Stimulated activated naive CD4-positive, alpha-beta T cell (primary cell): ENCODE measurements at places on chromosomes 3 and 15.
A peak's percentile ranks its signal among the peaks of the same experiment; 100 is the strongest.

DNA sequence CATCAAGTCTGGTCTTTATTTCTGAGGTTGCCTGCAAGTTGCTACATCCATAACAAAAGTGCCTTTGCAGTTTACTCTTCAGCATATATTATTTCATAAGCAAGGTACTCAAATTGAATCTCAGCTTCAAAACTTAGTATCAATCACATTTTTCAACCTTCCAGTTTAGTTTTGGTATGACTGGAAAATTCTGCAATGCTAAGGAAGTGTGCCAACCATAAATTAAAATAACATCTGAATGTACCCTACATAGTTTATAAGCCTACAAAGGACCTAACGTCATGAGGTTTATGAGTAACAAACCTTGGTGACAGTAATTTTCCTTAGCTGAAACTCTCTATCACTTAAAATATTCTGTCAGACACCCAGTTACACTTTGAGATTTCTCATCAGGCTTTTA lies 62.8 kb downstream of the THBS1 start:
- DNase-seq = no peak

DNA sequence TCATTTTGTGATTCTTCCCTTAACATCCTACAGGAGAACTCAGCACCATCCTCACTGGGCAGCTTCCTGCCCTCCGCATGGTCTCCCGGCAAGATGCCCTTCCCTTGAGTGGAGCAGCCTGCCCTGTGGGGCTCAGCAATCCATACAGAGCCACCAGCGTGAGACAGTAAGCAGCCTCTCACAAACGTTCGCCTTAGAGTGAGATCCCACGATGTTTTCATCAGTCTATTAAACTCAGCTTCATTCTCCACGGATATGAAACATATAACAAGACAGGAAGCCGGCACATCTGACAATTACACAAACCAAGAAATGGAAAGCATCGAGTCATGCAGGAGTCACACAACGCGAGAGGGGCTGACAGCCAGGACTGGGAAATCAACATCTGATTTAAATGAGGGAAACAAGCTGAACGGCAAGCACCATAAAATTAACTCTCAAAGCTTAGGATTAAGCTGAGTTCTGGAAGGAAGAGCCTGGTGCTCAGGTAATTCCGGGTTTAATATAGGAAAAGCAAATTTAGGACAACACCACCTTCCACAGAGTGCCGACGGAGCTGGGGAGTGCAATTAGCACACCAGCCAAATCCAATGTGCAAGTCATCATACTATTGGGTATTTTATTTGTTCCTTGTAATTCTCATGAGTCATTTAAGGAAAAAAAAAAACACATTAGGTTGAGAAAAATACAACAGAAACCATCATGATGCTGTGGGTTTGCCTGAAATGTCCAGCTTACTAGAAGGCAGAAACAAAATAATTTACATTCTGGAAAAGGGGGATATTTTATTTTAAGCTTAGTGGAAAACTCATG lies 272.0 kb downstream of the OCA2 start:
- DNase-seq = no peak

GRCh38 chr3:58013973-58014649 lies 5.9 kb downstream of the FLNB start:
- no peak for DNase-seq

GRCh38 chr15:63595688-63596087 lies 1.5 kb upstream of the FBXL22 start:
- no peak for DNase-seq

DNA sequence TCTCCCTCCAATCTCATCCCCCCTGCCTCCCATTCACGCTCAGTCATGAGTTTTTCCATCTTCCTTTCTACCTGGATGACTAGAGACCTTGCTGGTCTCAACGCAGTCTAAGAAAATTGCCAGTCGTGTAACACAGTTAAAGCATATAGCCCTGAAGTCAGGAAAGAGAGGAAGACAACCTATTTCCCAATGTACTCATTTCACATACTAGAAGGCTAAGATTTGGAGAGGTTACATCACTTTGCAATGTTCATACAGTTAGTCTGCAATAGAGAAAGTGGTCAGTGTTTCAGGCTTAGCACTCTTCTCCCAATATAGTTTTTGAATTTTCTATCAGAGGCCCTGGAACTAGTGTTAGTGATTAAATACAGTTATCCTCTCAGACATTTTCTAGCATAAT lies 278.6 kb downstream of the EDEM1 start:
- DNase-seq = no peak

- no peak for DNase-seq
Observed at GRCh38 chr3:72664184-72664975, 183.9 kb downstream of the SHQ1 start.

DNA sequence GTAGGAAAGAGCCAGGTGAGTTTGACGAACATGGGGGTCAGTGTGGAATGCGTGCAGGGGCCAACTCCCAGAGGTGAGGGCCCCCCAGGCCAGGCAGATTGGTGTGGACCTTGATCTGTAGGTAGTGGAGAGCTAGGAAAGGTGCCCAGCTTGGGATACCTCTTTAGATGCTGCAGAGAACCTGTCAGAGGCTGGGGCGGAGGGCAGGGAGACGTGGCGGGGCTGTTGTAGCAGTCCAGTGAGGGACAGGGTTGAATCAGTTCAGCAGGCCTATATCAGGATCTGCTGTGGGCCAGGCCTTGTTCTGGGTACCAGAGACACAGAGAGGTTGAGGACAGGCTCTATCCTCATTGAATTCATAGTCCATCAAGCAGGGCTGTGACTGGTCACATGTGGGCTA lies 8.6 kb downstream of the SNX33 start:
- no peak for DNase-seq

GRCh38 chr3:196193736-196194541 lies 17.3 kb downstream of the ZDHHC19 start:
- no peak for DNase-seq

- DNase-seq = no peak
Observed at GRCh38 chr3:143302638-143303171, 183.1 kb downstream of the CHST2 start.

- no peak for DNase-seq
Observed at GRCh38 chr3:53850895-53851294, 4.5 kb downstream of the IL17RB start.

DNA sequence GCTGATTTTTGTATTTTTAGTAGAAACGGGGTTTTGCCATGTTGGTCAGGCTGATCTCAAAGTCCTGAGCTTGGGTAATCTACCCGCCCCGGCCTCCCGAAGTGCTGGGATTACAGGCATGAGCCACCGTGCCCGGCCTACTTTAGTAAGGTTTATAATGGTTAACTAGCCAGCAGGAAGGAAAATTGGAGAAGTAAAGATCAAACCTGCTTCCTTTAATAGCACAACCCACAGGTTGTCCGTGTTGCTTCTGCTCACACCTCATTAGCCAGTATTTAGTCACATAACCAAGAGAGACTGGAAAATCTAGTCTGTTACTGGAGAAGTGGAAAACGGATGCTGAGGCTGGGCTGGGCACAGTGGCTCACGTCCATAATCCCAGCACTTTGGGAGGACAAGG lies 51.9 kb upstream of the TBL1XR1 start:
- no peak for DNase-seq

DNA sequence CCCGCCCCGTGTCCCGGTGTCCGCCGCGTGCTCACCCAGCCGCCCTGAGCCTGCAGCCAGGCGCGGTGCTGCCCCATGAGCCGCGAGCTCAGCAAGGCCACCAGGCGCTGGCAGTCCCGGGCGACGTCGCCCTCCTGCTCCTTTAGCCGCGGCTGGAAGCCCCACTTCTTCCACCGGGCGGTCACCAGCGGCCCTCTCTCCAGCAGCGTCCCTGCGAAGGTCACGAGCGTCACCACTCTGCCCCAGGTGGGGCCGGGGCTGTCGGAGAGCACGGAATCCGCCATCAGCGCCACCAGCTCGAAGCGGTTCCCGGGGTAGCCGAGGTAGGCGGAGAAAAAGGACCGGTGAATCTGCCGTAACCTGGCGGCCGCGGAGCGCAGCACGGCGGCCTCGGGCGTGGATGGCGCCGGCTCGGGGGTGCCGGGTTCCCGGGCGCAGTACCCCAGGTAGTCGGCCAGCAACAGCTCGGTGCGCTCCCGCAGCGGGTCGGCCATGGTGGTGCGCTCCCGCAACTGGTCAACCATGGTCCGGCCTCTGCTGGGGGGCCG lies 298 bp downstream of the BCL2L10 start:
- peak; percentile 20 for DNase-seq

- DNase-seq = peak; percentile 71
Observed at GRCh38 chr3:37974121-37975083, 16.2 kb upstream of the VILL start.

GRCh38 chr3:167497903-167498302 lies 24.1 kb upstream of the SERPINI2 start:
- DNase-seq = no peak

DNA sequence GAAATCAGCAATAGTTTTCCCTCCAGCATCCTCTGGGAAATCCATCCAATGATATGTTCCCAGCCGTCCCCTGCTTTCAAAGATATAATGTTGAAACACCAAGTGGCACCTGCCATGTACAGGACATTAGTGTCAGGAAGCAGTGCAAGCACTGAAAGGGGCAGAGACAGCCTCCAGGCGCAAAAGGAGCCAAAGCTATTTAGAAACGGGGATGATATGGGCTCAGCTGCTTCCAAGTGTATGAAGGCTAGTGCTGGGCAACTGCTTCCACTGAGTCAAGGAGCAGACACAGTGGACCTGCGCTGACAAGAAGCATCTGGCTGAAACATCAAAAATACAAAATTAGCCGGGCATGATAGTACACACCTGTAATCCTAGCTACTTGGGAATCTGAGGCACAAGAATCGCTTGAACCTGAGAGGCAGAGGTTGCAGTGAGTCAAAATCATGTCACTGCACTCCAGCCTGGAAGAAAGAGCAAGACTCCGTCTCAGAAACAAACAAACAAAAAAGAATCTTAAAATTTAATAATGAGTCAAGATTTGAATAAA lies 119.7 kb downstream of the AQP9 start:
- DNase-seq = no peak

GRCh38 chr3:33152363-33153360 lies 38.8 kb downstream of the CRTAP start:
- no peak for DNase-seq

DNA sequence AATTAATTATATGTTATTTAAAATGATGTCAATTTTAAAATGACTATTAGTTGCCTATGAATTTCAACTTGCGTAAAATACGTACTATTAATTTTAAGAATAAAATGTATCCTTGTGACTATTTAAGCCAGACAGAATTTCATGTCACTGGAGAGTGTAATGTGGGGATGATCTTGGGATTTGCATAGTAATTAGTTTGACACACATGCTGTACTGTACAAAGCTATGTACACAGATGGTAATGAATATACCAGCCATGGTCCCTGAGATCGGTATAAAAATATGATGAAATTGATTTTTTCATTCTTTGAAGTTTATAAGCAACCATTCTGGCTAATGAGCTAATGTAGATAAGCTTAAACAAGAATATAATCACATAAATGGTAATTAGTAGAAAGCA lies 134.4 kb upstream of the ROBO1 start:
- no peak for DNase-seq
